ENCODE measurements at places on chromosomes 12 and 14.

DNA sequence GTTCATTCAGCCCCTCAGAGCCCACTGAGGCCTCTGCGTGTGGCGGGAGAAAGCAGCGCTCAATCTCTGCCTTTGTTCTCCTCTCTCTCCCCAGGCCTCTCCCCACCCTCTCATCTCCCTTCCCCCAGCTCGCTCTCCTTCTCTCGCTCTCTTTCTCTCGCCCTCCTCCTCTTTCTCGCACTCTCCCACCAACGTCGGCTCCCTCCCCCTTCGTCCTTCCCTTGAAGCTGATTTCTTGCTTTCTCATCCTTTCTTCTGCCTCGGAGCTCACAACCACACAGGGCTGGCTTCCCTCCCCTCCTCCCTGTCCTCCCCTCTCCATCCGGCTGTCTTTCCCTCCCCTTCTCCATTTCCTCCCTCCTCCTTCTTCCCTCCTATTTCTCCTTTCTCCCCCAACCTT lies 96.4 kb downstream of the LRRC74A start:
- DNase-seq: peak; percentile 37

- DNase-seq: no peak
Measured at GRCh38 chr14:78982551-78982950, 812.4 kb downstream of the NRXN3 start.

- DNase-seq: no peak
Measured at GRCh38 chr12:97131220-97131981, 224.3 kb downstream of the NEDD1 start.

GRCh38 chr12:79058342-79058741 lies 193.8 kb downstream of the SYT1 start:
- DNase-seq: no peak

- no peak for DNase-seq
Measured at GRCh38 chr12:54282949-54283593, 2.5 kb downstream of the HNRNPA1 start.
